ENCODE measurements at places on chromosomes 3 and 15.
A peak's percentile ranks its signal among the peaks of the same experiment; 100 is the strongest.

- no peak overlapping the region for H3K27ac ChIP-seq
- peaks cover 24% of the 10 kb centered on the region for H3K36me3 ChIP-seq
- H3K27me3 ChIP-seq = no peaks in the 10 kb centered on the region
- no peak for DNase-seq
- no peak overlapping the region for H3K4me3 ChIP-seq
Measured at GRCh38 chr15:89197503-89197971, 23.8 kb downstream of the RLBP1 start.

DNA sequence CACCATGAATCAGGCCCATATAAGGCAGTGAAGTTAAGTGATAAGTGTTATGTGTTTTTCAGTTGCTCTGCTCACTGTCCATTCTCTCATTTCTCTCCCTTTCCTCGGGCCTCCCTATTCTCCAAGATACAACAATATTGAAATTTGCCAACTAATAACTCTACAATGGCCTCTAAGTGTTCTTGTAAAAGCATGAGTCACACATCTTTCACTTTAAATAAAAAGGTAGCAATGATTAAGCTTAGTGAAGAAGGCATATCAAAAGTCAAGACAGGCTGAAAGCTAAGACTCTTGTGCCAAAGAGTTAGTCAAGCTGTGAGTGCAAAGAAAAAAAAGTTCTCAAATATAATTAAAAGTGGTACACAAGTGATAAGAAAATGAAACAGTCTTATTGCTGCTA lies 675.4 kb downstream of the OTOL1 start:
- DNase-seq = peak; percentile 25
- no peaks in the 10 kb centered on the region for H3K36me3 ChIP-seq
- no peak overlapping the region for H3K4me3 ChIP-seq

DNA sequence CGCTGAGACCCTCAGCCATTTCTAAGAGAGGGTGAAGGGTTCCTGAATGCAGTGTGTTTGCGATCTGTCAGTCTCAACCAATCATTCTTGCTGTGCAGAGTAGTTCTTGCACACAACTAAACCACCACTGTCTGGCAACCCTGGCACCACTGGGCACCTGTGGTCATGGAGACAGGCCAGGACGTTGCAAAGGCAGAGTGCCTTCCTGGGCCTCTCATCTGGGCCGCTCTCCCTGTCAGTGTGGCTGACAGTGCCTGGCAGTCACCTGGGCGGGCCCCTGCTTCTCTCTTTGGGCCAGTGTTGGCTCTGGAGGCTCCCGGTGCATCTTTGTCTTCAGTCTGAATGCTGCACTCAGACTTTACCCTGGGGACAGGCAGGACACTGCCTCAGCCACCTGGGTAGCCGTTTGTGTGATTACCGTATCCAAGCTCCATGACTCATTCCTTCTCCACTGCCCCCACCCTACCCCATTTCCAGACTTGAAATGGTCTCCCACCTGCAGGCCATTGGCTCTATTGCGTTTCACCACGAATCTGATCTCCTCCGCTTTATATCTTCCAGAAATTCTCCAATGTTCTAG lies 104.6 kb upstream of the KLF13 start:
- no peak overlapping the region for H3K27ac ChIP-seq
- H3K36me3 ChIP-seq = no peaks in the 10 kb centered on the region
- H3K27me3 ChIP-seq = peaks cover 15% of the 10 kb centered on the region
- peaks cover 9% of the 10 kb centered on the region for H3K4me1 ChIP-seq
- no peak overlapping the region for H3K4me3 ChIP-seq

DNA sequence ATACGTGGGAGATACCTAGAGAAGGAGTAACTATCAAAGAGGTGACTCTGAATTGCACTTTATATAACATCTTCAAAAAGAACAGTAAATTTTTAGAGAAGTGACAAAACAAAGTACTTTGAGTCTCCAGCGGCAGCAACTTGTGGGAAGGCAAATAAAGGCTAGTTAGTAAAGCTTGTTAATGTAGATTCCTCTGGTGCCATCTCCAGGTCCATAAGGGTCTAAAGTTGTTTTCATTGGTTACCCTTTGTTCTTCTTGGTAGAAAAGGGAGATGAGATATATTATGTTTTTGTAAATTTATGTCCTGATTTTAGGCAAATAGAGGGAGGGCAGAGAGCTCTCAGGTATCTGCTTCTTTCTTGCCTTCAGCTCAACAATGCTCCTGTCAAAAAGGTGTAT lies 161.6 kb downstream of the MYRIP start:
- DNase-seq = no peak
- H3K27me3 ChIP-seq = no peaks in the 10 kb centered on the region
- H3K27ac ChIP-seq = no peak overlapping the region
- no peaks in the 10 kb centered on the region for H3K36me3 ChIP-seq
- H3K4me3 ChIP-seq = no peak overlapping the region

- no peak for DNase-seq
- H3K36me3 ChIP-seq = no peaks in the 10 kb centered on the region
- H3K4me1 ChIP-seq = peaks cover 6% of the 10 kb centered on the region
- H3K27ac ChIP-seq = no peak overlapping the region
- no peak overlapping the region for H3K4me3 ChIP-seq
- no peaks in the 10 kb centered on the region for H3K27me3 ChIP-seq
Measured at GRCh38 chr15:57690341-57690966, 16.1 kb upstream of the POLR2M start.

All from astrocyte (in vitro differentiated cells and primary cell).